ENCODE measurements at places on chromosomes 11 and 22. TPM values are rescaled to one million over a fixed set of nuclear protein-coding genes. Genes with fewer than 3 reads are reported as not detected.

Gene C11orf16
- total RNA-seq, result not detected

DNA sequence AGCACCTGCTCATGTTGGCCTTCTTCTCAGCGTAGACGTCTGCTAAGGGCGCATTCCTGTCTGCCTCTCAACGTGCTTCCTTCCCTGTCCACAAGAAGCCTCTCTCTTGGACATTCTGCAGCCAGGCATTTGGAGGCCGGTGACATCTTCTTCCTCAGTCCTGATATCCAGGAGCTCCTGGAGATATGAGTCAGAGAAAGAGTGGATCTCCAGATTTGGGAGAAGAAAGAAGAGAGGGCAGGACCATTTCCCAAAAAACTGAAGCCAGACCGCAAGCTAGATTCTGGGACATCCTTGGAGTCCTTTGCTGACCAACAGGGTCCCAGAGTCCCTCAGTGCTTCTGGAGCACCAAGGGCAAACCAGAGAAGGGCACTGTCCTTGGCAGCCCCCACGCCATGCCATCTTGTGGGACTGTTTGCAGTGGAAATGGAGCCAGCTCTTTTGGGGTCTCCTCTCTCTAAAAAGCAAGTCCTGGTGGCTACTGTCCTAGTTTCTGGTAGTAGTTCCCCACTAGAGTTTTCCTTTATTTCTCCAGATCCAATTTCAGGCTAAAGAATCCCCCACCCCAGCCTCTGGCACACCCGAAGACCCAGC lies 36.1 kb upstream of the SYT13 start:
- no peak for DNase-seq

Gene MMP10
- not detected for total RNA-seq

GRCh38 chr11:78925387-78925786 lies 350.7 kb upstream of the NARS2 start:
- no peak for DNase-seq

Gene FGF3
- total RNA-seq, result not detected

DNA sequence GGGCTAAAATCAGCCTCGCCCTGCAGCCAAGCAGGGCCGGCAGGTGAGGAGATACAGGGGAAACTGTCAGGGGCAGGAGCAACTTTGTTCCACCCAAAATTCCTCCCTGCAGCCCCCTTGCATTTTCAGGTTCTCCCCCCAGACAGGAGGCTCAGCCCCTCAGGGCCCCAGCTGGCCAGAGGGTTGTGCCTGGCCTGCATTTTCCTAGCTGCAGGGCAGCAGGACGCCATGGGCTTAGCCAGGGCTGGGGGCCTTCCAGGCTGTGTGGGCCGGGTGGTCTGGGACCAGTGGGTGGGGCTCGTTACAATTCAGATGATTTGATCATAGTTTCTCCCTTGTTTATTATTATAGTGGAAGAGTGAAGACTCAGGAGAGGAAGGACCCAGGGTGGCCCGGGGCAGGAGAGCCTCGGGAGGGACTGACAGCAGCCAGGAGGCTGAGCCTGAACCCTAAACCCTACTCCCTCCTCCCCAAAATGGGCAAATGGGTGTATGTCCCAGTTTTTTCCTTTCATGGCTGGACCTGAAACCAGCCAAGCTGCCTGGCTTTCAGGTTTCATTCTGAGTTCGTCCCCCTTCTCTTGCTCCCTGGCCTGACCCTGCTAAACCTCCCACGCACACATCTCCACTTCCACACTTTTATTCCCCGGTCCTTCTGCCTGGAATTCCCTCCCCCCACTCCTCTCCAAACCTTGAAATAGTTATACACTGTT lies 40.0 kb downstream of the AHNAK start:
- no peak for DNase-seq

Gene SLC22A8
- 1.2 TPM for total RNA-seq

DNA sequence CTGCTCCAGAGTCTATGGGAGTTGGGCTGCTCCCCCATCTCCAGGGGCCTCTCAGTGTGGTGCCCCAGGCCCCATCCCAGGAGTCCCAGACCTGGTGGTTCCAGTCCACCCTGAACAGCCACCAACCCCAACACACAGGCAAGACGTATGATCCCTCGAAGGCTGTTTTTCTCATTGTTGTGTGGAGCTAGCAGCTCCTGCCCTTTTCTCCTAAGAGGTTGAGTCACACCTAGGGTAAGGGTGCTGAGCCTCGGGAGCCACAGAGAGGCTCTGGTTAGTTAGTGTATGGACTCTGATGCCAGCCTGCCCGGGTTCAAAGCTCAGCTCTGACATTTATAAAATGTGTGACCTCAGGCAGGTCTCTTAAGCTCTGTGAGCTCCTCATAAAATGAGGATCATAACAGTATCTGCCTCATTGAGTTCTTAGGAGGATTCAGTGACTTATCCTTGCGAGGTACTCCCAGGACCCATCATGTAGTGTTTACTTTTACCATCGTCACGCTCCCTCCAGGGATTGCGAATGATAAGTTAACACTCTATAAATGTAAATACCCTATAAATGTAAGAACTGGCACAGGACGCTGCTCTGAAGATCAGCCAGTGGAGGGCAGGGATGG lies 47.2 kb downstream of the FBLN1 start:
- DNase-seq, result no peak

GRCh38 chr22:37557321-37558001 lies 2.8 kb upstream of the CDC42EP1 start:
- DNase-seq, result no peak

Gene DKK3
- 185 TPM for total RNA-seq

DNA sequence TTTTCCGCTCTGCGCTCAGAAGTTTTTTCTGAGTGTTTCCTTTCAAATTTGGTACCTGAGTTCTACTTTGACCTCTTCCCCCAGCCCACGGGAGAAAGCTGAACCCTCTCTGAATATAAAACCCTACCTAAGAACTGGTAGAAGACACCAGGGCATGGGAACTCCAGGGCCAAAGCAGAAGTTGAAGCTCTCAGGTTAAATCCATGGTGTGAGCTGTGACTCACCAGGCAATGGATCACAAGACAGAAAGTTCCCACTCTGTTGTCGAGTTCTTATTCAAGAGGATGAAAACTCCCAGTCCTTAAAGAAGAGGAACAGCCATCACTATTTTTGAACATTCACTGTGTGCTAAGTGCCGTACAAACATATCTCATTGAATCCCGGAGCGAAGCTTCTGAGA lies 8.9 kb downstream of the TMEM218 start:
- DNase-seq, result no peak

DNA sequence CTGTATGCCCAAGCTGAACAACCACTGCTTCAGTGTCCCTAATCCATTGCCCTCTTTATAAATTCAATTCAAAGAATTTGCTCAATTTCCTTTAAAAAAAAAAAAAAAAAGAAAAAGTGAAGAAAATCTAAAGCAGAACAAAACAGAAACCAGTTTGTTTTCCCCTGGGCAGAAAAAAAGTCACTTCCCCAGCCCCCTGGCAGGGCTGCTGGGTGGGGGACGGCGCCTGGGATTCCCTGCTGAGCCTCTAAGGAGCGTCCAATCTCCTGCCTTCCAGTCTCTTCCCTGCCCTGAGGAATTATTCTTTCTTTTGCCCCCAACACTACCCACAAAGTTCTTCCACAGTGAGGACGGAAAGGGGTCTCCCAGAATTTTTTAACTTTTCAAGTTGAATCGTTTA lies 23.9 kb downstream of the DKK3 start:
- no peak for DNase-seq

- no peak for DNase-seq
Measured at GRCh38 chr11:86876716-86877234, 76.4 kb downstream of the PRSS23 start.

Data from occipital lobe (tissue), 3 donors.